ENCODE measurements at places on chromosomes 7 and 10. TPM values are rescaled to one million over a fixed set of nuclear protein-coding genes. Genes with fewer than 3 reads are reported as not detected.

The LIPJ gene
- 0.42 TPM for total RNA-seq

GRCh38 chr10:77964811-77965210 is 38.3 kb upstream of the DLG5 start:
- no peaks in the 10 kb centered on the region for H3K4me1 ChIP-seq
- no peak for DNase-seq
- no peak overlapping the region for H3K4me3 ChIP-seq
- H3K27me3 ChIP-seq, result no peaks in the 10 kb centered on the region
- no peaks in the 10 kb centered on the region for H3K36me3 ChIP-seq

DNA sequence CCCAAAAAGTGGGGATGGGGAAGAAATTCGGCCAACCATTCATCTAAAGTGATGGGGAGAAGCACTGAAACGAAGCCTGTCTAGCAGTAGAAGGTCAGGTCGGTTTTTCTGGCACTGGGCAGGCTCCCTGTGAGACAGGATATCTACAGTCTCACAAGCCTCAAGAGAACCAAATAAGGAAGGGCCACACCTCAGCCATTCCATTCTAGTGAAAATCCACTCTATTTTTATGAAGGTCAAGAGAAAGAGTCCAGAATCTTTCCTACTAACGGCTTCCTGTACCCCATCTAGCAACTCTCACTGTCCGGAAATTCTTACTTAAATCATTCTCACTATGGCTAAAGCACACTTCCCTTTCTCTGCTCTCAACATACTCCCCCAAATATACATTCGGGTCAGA is 267.1 kb downstream of the PRPF18 start:
- no peak overlapping the region for H3K27ac ChIP-seq
- H3K36me3 ChIP-seq, result no peaks in the 10 kb centered on the region
- peaks cover 13% of the 10 kb centered on the region for H3K27me3 ChIP-seq
- no peak overlapping the region for H3K4me3 ChIP-seq
- no peak for DNase-seq

DNA sequence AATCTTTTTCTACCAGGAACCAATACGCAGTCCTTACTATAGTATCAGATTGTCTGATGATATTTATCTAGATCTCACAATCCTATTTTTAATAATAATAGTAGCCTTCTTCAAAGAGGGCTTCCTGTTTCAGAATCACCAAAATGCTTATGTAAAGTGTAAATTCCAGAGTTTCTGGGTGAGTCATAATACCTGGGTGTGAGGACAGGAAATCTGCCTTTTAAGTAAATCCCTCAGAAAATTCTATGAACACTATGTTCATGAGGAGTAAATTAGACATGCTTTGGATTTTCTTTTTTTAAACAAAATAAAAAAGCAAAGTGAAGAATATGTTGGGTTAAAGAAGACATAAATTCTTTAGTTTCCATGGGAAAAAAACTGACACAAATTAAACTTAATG is 20.5 kb downstream of the DKK1 start:
- no peaks in the 10 kb centered on the region for H3K4me1 ChIP-seq
- H3K4me3 ChIP-seq, result no peak overlapping the region
- DNase-seq, result no peak
- no peaks in the 10 kb centered on the region for H3K36me3 ChIP-seq
- H3K27ac ChIP-seq, result no peak overlapping the region

The RAPGEF5 gene
- total RNA-seq, result 30.5 TPM

- H3K27ac ChIP-seq, result no peak overlapping the region
- no peak overlapping the region for H3K4me3 ChIP-seq
- no peak for DNase-seq
- no peaks in the 10 kb centered on the region for H3K4me1 ChIP-seq
Observed at GRCh38 chr7:155452505-155453295, 5.2 kb upstream of the EN2 start.

DNA sequence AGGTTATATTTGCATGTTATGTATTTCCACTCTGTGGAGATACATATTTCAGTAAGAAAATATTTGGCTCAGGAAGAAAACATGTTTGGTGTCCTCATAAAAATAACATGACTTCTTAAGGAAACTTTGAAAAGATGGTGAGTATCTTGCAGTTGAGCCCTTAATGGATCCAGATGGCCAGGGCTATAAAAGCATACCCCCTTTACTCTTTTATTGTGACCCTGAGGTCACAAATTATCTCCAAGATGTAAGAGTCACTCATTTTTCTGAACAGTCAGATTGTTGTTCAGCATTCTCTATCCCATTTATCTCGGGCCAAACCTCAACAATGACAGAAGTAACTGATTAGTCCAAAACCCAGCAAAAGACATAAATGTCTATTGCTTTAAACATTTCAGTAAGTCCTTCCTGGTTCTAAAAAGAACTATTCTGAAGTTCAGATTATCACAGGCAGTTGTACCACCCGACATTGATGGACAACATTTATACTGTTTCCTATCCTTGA is 539.4 kb downstream of the PARD3 start:
- no peaks in the 10 kb centered on the region for H3K4me1 ChIP-seq
- H3K27me3 ChIP-seq, result no peaks in the 10 kb centered on the region
- no peak for DNase-seq
- H3K4me3 ChIP-seq, result no peak overlapping the region
- H3K27ac ChIP-seq, result no peak overlapping the region

DNA sequence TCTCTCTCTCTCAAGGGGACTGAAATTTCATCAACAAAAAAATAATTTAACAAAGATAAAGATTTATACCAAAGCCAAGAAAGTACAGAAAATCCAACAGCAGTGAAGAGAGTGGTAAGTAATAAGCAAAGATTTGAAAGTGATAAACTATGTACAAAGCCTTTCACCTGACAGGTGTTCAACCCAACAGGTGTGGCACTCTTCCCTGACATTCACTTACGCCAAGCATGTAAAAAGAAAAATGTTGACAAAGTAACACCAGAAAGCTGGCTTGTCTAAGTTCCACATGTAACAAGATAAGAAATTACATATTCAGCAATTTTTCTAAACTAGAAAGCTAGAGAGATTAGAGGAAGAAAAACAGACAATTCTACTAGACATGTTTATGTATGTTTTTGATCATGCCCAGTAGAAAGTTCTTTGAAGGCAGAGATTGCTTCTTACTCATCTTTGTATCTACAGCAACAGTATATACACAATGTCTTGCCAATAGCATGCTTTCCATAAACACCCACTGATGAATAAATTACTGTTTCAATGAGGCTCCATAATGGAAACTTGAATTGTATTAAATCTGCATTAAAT is 468.5 kb downstream of the PARD3 start:
- H3K27me3 ChIP-seq, result no peaks in the 10 kb centered on the region
- no peak for DNase-seq
- no peaks in the 10 kb centered on the region for H3K4me1 ChIP-seq
- no peak overlapping the region for H3K27ac ChIP-seq

DNA sequence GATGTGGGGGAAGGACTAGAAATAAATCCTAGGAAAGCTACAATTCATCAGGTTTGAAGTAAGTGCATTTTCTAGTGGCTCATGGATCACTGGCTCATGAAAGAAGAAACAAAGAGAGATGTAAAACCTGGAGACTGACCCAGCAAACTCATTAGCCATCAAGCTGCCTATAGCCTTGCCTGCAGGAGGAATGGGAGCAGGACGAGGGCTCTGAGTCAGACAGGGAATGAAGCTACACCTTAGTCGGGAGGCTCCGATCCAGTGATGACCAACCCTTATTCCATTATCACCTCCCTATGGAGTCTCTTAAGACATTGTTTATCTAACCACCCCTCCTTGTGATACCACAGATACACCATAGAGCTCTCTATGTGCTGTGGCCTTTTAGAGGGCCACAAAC is 112.5 kb upstream of the WDR11 start:
- no peaks in the 10 kb centered on the region for H3K36me3 ChIP-seq
- no peak overlapping the region for H3K27ac ChIP-seq
- no peaks in the 10 kb centered on the region for H3K4me1 ChIP-seq
- no peak for DNase-seq
- H3K27me3 ChIP-seq, result no peaks in the 10 kb centered on the region

DNA sequence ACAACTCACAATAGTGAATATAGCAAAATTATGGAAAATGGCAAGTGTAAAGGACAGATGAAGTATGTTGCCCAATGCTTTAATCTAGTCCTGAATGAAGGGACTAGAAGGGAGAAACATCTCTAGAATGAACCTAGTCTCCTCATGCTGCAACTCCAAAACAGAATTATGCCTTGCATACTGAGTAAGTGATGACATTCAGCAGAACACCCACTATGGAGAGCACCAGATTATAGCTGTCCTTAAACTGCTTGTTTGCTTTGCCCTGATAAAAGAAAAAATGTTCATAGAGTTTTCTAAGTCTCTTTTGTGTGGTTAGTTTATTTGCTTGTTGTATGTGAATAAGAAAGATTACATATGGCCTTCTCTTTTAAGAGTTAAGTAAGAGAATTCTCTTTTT is 7.8 kb upstream of the HGF start:
- H3K27ac ChIP-seq, result no peak overlapping the region
- no peak overlapping the region for H3K4me3 ChIP-seq
- no peak for DNase-seq
- H3K4me1 ChIP-seq, result no peaks in the 10 kb centered on the region
- H3K36me3 ChIP-seq, result no peaks in the 10 kb centered on the region

DNA sequence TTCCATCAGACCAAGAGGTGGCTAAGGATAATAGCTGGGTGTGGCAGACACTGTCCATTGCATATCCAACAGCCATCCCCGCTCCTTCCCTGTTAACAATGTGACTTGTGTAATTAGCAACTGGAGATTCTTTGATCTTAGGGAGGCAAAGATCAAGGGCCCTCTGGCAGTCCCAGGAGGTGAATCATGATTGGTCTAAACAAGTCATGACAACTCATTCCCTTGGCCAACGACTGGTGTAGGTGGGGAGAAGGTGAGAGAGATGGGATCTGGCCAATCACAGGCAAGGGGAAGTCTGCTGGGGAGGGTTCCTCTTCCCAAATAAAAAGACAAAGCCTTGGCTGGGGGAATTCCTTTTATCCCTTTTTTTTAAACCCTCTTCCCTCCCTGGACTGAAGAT is 46.2 kb upstream of the COMTD1 start:
- no peaks in the 10 kb centered on the region for H3K27me3 ChIP-seq
- H3K36me3 ChIP-seq, result no peaks in the 10 kb centered on the region
- no peak overlapping the region for H3K27ac ChIP-seq
- no peaks in the 10 kb centered on the region for H3K4me1 ChIP-seq
- no peak overlapping the region for H3K4me3 ChIP-seq

GRCh38 chr7:72152161-72153131 is 259.7 kb downstream of the CALN1 start:
- H3K4me1 ChIP-seq, result peaks cover 32% of the 10 kb centered on the region
- peak overlapping the region; percentile 96 for H3K27ac ChIP-seq
- peaks cover 6% of the 10 kb centered on the region for H3K36me3 ChIP-seq
- H3K4me3 ChIP-seq, result no peak overlapping the region
- H3K27me3 ChIP-seq, result no peaks in the 10 kb centered on the region

DNA sequence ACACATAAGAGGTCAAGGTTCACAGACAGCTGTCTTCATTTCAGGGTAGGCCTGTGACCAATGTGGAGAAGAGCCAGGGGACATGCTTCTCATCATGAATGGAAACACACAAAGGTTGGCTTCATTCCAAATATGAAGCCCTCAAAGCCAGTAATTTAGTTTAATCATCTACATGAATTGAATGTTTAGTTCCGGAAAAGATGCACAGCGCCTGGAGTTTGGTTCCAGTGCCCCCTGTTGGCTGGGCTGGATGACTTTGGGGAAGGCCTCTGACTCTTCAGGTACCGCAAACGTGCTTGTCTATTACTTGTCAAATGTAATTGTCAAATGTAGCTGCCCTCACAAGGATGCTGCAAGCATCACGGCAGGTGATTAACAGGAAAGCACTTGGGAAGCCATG is 130.7 kb downstream of the ADRA2A start:
- no peak overlapping the region for H3K27ac ChIP-seq
- H3K4me1 ChIP-seq, result no peaks in the 10 kb centered on the region
- H3K27me3 ChIP-seq, result no peaks in the 10 kb centered on the region
- no peak for DNase-seq
- no peak overlapping the region for H3K4me3 ChIP-seq

DNA sequence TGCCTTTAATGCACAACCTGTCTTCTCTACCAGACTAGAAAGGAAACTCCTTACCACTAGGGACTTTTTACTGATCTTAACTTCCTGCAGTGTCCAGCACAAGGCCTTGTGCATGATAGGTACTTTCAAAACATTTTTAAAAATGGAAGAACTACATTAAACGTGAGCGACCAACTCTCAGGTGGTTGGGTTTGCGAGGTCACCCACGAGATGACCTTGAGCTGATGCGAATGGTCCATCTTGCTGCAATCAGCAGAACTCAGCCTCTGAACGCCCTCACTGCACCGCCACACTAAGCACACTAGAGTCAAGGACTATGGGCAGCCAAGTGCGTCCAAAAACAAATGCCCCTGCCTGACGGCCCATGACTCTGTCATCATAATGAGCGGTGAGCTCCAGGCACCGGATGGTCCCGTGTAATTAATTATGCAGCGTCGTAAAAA is 34.9 kb upstream of the PTF1A start:
- H3K4me3 ChIP-seq, result no peak overlapping the region
- H3K4me1 ChIP-seq, result no peaks in the 10 kb centered on the region
- H3K36me3 ChIP-seq, result no peaks in the 10 kb centered on the region
- H3K27me3 ChIP-seq, result peaks cover 2% of the 10 kb centered on the region
- H3K27ac ChIP-seq, result no peak overlapping the region

DNA sequence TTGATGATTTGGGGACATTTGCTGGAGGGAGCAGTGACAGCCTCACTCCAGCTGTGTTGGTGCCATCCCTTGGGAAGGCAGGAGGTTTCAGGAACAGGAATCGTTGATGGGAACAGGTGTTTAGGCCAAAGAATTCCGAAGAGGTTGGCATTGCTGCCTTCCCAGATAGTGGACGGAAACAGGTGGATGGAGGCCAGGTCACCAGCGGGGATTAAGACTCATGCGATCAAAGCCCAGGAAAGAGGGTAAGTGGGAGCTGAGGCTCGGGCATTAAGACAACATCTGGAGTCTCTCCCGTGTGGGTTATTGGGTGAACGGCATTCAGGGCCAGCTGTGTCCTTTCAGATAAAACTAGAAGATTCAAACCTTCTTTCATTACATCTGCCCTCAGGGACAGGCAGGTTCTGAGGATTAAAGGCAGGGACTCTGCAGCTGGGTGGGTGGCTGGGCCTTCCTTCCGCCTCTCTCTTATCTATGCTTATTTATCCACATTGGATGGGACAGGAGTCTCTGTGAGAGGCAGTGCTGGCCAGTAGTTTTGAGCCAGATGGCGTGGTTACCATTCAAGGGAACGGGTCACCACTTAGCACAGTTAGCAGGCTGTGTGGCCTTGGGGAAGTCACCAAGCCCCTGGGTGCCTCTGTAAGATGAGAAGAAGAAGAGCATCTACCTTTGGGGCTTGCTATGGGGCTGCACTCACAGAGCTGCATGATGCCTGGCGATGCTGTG is 67.6 kb downstream of the INSIG1 start:
- peaks cover 15% of the 10 kb centered on the region for H3K27me3 ChIP-seq
- no peaks in the 10 kb centered on the region for H3K4me1 ChIP-seq
- no peaks in the 10 kb centered on the region for H3K36me3 ChIP-seq
- no peak overlapping the region for H3K4me3 ChIP-seq

DNA sequence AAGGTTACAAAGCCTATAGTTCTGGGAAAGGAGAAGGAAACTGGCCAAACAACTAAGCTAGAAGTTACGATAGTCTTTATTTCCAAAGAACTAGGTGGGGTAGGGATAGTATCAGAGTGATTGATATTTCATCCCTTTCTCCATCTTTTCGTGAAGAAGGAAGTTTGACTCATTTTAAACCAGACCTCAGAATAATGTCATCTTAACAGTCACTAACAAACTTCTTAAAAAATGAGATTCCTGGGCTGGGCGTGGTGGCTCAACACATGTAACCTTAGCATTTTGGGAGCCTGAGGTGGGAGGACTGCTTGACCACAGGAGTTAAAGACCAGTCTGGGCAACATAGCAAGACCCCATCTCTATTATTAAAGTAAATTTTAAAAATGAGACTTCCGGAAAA is 69.4 kb downstream of the ARL4A start:
- no peaks in the 10 kb centered on the region for H3K4me1 ChIP-seq
- no peaks in the 10 kb centered on the region for H3K36me3 ChIP-seq
- H3K27me3 ChIP-seq, result no peaks in the 10 kb centered on the region

The PAPOLB gene
- total RNA-seq, result under 0.01 TPM

Data from thymus (tissue), 14 donors.